ENCODE measurements at places on chromosomes 6 and 20. TPM values are rescaled to one million over a fixed set of nuclear protein-coding genes. Genes with fewer than 3 reads are reported as not detected.

The ELOVL4 gene
- 1.7 TPM for total RNA-seq

The BPIFA1 gene
- not detected for total RNA-seq

The GABRR1 gene
- not detected for total RNA-seq

The C6orf58 gene
- 0.11 TPM for total RNA-seq

The TFAP2D gene
- not detected for total RNA-seq

The EXOC2 gene
- 11.5 TPM for total RNA-seq

The HLA-DQA1 gene
- total RNA-seq: not detected

The PLEKHG1 gene
- total RNA-seq: 0.45 TPM

The HRH3 gene
- not detected for total RNA-seq

The STMND1 gene
- not detected for total RNA-seq

The IPCEF1 gene
- total RNA-seq: 0.07 TPM

The SIRPD gene
- total RNA-seq: not detected

The VEGFA gene
- total RNA-seq: 30.3 TPM

The TRIM10 gene
- not detected for total RNA-seq

The PTK6 gene
- 2.7 TPM for total RNA-seq

The BCAS1 gene
- 0.37 TPM for total RNA-seq

The SPTLC3 gene
- total RNA-seq: 0.02 TPM

The SRMS gene
- 0.25 TPM for total RNA-seq

The CALHM4 gene
- not detected for total RNA-seq

The SLC26A8 gene
- total RNA-seq: 0.07 TPM

The TAP2 gene
- 17.8 TPM for total RNA-seq

The LST1 gene
- total RNA-seq: 0.17 TPM

The PHACTR3 gene
- total RNA-seq: 0.45 TPM
